H1 (cell line): ENCODE measurements at places on chromosomes 16 and 17.

GRCh38 chr16:73846356-73846755 is 450.3 kb upstream of the PSMD7 start:
- no peak for DNase-seq

- no peak for DNase-seq
Observed at GRCh38 chr17:36074365-36074764, 10.3 kb downstream of the CCL18 start.

GRCh38 chr16:11104168-11105037 is 151.6 kb downstream of the SOCS1 start:
- DNase-seq, result no peak

GRCh38 chr16:1363501-1364041 is 11.8 kb downstream of the GNPTG start:
- peak; percentile 88 for DNase-seq

DNA sequence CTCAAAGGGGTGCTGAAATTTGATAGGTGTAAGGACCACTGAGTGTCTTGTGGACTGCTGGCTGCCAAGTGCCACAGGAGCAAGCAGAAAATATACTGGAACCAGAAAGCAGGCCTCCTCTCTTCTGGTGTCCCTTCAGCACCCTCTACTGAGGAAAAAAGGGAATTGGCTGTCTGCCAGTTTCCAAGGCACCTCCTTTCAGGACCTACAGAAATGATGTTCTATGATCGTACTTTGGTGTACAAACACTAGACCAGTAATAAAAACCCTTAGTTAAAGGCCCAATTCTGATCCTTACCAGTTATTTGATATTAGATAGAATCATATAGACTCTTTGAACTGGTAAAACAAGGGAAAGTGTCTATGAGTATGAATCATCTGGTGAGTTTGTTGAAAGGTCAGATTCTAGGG is 35.8 kb upstream of the BCAS3 start:
- peak; percentile 15 for DNase-seq

DNA sequence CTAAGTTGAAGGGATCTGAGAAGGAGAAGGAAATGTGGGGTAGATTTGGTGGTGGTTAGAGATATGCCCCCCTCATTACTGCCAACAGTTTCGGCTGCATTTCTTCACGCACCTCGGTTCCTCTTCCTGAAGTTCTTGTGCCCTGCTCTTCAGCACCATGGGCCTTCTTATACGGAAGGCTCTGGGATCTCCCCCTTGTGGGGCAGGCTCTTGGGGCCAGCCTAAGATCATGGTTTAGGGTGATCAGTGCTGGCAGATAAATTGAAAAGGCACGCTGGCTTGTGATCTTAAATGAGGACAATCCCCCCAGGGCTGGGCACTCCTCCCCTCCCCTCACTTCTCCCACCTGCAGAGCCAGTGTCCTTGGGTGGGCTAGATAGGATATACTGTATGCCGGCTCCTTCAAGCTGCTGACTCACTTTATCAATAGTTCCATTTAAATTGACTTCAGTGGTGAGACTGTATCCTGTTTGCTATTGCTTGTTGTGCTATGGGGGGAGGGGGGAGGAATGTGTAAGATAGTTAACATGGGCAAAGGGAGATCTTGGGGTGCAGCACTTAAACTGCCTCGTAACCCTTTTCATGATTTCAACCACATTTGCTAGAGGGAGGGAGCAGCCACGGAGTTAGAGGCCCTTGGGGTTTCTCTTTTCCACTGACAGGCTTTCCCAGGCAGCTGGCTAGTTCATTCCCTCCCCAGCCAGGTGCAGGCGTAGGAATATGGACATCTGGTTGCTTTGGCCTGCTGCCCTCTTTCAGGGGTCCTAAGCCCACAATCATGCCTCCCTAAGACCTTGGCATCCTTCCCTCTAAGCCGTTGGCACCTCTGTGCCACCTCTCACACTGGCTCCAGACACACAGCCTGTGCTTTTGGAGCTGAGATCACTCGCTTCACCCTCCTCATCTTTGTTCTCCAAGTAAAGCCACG is 28.3 kb downstream of the STH start:
- DNase-seq, result no peak

DNA sequence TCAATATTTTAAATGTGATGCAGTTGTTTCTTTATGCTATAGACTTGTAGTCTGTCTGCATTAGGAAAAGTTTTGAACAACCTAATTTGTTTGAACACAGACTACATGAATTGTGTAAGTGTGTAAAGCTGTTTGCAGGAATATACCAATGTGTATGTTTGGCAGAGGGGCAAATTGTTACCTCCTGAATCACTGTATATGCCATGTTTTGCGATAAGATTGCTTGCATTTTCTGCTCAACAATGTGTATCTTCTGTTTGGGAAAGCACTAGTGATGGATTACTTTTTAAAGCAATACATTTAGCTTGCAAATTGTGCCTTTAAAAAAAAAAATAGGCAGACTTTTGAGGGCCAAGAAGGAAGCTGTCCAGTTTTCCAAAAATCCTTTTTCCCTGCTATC is 14.6 kb downstream of the RBBP6 start:
- no peak for DNase-seq

DNA sequence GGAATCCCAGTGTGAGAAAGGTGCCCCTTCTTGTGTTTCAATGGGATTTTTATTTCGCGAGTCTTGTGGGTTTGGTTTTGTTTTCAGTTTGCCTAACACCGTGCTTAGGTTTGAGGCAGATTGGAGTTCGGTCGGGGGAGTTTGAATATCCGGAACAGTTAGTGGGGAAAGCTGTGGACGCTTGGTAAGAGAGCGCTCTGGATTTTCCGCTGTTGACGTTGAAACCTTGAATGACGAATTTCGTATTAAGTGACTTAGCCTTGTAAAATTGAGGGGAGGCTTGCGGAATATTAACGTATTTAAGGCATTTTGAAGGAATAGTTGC is 567 bp downstream of the UBB start:
- DNase-seq, result no peak
